Stimulated activated CD4-positive, alpha-beta T cell treated with anti-CD3 and anti-CD28 coated beads, TNF-alpha, amount 100 ng/mL, for 4 hours (primary cell): ENCODE measurements at places on chromosomes 6 and 20.

DNA sequence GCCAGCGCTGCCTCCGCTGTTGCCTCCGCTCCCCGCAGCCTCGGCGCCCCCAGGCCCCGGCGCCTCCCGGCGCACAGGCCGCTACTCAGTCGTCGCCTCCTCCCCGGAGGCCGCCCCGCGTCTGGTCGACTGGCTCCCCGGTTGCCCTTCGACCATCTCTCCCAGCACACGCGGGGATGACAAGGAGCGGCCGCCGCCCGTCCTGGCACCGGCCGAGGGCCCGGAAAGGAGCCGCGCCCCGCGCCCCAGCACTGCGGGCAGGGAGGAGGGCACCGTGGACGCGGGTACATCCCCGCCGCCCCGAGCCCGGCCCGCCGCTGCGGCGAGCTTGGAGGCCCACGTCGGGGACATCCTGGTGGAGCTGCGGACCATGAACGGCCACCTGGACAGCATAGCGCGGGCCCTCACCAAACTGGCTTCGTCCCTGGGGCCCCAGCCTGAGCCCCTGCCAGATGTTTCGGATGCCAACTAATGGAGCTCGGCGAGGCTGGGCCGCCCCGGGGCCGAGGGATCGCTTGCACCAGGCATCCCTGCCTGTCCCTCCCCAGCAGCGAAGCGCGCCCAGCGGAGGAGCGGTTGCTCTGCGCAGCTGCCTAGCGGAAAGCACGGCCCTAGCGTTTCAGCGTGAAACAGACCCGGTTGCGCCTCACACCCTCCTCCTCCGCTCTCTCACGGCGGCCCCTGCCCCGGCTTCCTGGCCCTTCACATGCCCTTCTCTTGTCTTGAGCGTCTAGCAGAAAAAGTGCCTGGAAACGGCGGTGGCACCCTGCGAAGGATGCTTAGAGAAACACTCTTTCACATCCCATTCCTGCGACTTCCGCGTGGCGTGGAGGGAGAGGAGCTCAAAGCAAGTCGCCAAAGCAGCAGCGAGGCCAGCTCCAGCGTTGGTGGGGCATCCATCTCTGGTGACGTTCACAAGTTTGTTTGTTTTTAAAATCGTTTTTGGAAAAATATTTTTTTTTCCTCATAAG is 285.8 kb upstream of the SUPT3H start:
- peak; percentile 5 for DNase-seq

GRCh38 chr6:8953310-8953709 is 518.0 kb upstream of the SLC35B3 start:
- DNase-seq: no peak

DNA sequence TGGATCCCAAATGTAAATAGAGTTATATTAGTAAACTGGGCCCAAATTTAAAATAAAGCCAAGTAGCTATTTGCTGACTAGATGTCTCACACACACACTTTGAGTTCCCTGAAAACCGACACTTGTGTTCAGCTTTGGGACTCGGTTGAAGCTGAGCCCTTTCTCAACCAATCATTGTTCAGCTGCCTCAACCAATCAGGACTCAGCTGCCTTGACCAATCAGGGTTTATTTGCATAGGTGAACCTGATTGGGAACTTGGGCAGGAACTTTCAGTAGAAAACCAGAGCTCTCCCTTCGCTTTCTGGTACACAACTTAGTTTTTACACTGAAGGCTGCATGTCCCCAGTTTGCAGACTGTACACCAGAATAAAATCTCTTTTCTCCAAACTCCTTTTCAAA is 301.7 kb downstream of the FOXA2 start:
- no peak for DNase-seq

GRCh38 chr6:151181706-151182363 is 57.9 kb upstream of the AKAP12 start:
- DNase-seq: no peak

DNA sequence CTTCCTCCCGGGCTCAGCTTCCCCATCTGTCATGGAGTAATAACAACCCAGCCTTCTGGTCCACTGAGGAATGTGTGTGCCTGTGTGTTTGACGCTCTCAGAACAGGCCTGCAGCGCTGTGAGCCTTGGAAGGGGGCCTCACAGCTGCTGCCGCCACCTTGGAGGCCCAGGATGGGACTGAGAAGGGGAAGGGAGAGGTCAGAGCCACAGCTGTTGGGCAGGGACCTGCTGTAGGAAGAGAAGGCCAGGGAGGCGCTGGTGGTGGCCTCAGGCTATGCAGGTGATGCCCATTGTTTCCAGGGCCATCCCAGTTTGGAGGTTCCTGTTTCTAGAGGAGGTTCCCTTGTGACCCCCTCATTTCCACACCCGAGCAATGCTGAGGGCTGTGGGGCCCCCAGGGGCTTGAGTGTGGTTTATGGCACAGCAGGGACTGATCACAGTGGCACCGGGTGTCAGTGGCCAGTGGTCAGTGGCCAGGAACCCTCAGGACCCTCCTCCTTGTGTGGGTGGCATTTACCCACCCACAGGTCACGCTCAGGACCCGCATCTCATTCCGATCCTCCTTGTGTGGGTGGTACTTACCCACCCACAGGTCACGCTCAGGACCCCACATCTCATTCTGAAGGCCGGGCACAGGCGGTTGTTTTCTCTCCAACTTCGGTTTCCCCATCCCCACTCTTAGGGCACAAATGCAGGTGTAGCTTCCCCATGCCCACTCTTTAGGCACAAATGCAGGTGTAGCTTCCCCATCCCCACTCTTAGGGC is 14.0 kb downstream of the TPD52L2 start:
- no peak for DNase-seq

GRCh38 chr6:133816171-133816570 is 72.7 kb upstream of the TCF21 start:
- no peak for DNase-seq

DNA sequence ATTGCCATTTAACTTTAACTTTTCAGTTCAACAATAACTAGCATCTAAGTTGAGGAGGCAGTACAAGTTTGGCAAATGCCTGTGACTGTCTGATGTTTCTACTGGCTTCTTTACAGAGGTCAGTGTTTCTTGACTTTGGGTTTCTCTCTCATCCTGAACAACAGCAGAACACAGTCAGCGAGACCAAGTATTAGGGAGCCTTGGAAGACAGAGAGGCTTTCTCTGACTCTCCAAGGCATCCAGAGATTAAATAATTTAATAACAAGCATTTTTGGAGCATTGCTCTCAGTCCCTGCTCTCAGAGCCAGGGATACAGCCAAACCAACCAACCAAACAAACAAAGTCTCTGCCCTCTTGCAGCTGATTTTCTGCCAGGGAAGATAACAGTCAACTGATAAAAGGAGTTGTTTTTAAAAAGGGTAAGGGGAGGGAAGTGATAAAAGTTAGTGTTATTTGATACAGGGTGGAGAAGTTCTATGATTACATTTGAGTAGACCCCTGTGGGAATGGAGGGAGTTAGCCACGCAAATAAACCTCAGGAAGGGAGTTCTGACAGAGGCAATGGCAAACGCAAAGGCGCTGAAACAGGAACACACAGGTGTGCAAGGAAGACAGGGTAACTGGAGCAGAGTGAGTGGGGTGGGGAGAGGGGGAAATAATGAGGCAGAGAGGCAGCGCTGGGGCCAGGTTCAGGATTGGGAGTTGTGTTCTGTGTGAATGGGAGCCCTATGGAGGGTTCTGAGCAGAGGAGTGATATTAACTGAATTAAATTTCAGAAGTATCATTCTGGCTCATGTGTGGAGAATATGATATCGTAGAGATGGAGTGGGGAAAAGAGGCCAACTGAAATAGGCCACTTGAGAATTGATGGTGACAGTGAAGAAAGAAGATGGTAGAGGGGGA is 55.2 kb downstream of the SEL1L2 start:
- no peak for DNase-seq

DNA sequence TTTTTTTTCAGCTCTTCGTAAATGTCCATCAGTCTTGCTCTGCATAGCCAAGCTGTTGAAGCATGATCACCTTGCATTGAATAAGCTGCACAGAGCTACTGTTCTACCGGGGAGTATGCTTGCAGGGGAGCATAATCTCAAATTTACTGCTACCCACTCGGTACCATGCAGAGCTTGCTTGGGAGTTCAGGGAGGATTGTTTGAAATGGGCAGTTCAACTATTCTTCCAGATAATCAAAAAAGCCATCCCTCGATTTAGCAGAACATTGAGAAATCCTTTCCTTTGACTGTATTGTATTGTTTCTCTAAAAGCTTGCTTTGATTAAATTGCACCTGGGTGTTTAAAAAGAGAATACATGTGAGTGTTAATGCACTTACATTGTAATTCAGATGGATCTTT is 332.6 kb downstream of the UTRN start:
- no peak for DNase-seq

- no peak for DNase-seq
Measured at GRCh38 chr6:54879188-54879985, 32.8 kb downstream of the FAM83B start.

- no peak for DNase-seq
Measured at GRCh38 chr20:17470973-17471372, 60.2 kb downstream of the BFSP1 start.

- no peak for DNase-seq
Measured at GRCh38 chr20:13037727-13038126, 29.0 kb downstream of the SPTLC3 start.

DNA sequence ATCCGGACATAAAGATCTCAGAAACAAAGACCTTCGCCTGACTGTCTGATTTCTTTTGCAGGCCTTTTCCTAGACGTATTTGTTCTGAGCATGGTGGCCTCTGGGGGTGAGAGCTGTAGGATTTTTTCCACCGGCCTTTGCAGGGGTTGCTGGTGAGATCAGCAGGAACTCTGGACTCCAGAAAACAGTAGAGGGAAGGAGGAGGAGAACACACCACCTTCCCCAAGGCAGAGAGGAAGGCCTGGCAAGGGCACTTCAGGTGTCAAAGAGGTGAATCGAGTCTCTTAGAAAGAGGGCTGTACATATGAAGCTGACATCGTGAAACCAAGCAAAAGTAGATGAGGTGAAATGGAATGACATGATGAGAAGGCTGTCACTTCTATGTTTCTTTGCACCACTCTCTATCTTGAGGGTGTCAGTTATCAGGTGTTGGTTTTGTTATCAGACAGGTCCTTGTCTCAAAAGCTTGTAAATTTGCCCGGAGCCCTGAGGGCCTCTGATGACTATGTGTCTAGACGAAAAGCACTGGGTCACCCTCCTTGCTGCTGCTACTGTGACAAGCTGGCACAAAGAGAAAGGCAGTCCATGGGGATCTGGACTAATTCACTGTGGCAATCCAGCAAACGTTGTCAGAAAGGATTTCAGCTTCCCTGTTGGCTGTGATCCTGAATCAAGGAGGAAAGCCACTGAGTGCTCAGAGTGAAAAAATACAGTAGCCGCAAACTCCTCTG is 91.3 kb upstream of the MAP3K7 start:
- DNase-seq: no peak

- DNase-seq: no peak
Measured at GRCh38 chr20:58868795-58869194, 16.3 kb downstream of the GNAS start.

DNA sequence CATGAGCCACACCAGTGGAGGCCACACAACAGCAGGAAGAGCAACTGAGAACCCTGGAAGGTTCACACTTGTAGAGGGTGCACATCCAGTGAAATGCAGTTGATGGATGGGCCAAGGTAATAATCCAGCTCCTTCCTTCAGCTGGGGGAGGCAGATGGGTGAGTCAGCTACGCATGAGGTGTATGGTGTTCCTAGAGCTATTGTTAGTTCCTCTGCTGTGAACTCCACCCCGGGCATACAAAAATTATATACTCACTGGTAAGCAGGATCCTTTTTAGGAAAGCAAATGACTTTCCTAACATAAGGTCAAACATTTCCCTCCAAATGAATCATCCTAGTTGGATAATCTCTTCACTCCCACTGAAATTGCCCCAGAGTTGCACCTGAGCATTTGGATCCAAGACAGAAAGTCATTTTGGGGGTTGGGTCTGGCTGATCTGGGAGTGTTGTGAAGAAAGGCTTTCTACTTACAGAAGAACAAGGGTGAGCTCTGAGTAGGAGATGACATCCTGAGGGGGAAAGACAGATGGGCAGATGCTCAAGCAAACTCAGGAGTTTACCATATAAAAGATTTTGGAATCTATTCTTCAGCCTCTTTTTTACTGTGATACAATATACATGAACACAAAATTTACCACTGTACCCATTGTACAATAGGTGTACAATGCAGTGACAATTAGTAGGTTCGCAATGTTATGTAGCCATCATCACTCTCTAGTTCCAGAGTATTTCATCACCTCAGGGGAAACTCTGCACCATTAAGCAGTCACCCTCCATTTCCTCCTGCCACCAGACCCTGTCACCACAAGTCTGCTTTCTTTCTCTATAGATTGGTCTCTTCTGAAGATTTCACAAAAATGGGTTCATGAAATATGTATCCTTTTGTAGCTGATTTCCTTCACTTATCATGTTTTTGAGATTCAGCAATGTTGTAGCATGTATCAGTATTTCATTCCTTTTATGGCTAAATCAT is 11.1 kb downstream of the HLA-F start:
- no peak for DNase-seq

DNA sequence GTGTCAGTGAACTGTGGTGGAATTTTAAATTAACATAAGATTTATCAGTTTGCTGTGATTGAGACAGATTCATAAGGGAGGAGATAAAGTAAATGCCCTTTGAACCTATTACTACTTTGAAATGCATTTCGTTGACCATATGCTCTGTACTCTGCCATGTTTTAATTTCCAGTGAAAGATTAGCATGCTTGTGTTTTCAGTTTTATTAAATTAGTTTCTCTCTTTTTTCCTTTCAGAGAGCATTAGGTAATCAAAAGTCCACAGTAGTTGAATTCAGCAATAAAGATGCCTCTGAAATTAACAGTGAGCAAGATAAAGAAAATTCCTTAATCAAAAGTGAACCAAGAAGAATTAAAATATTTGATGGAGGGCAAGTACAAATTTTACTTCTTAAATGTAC is 117.4 kb downstream of the HIVEP1 start:
- DNase-seq: no peak

DNA sequence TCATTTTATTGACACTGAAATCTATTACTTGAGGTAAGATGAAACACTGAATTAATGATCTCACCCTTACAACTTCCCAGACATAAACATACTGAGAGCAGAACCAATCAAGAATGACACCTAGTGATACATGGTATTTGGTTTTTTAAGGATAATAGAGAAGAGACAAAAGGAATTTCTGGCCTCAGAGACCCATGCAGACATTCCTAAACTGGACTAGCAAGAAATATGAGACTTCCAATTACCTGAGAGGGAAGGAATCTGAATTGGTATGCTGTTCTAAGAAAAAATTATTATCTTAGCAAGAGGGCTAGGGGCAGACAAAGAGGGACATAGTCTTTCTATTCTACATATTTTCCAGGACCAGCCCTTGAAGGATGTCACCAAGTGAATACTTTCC is 141.1 kb downstream of the BMP5 start:
- no peak for DNase-seq

DNA sequence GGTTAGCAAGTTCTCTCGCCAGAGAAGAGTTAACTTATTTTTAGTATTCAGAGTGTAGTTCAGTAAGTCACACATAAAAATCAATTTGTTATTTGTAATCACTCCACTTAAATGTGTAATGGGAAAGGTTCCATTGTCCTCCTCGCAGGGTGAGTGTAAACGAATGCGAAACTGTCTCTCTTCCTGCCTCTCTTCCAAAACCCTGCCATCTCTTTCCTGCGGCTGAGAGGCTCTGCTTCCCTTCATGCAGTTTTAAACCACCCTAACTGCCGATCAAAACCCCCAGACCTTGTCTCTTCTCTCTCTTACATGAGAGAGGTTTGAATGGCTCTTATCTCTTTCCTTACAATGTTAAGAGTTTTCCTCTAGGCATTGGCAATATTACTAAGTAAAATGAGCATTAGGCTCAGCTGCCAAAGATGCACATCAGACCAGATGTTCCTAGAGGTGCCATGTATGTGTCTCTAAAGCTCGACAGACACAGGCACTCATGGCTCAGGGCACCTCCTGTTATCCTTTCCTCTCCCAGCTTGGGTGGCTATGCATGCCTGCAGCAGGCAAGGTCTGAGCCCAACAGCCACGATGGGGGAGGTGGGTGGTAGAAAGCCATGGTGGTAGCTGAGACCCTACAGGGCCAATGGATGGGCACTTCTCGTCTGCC is 91.2 kb downstream of the JARID2 start:
- no peak for DNase-seq
